ENCODE measurements at places on chromosomes 2 and 18.

GRCh38 chr2:44969936-44970335, 28.4 kb downstream of the SIX3 start:
- DNase-seq: no peak

DNA sequence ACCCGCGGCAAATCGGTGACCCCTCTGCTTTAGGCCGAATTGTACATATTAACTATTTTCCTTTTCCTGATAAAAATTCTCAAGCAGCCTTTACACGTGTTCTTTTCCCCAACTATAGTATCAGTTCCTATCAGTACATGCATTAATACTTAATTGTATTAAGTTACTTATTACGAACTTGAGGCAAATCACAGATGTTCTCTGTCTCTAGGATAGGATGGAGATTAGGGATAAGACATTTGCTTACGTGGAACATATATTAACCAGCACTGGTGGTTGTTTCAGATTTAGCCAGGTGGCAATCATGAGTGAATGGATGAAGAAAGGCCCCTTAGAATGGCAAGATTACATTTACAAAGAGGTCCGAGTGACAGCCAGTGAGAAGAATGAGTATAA, 675 bp downstream of the GEMIN6 start:
- DNase-seq: no peak

DNA sequence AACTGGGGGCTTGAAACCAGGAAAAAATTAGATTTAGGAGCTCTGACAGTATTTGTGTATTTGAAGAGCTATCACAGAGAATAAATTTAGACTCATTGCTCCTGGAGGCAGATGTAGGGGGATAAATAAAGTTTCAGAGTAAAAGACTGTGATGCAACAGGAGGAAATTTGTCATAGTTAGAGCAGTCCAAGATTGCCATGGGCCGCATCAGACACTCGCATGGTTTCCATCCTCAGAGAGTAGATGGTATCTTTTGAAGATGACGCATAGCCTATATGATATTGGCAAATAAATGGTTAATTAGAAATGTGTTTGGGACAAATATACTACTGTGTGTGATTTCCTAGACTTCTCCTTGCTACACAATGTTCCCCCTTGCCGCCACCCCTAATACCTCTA, 170.5 kb downstream of the FTCDNL1 start:
- DNase-seq: no peak

- DNase-seq: no peak
These were observed 23.2 kb downstream of the CENPO start for GRCh38 chr2:24816404-24816803.

- peak; percentile 60 for DNase-seq
These were observed 165.0 kb downstream of the ANTXR1 start for GRCh38 chr2:69177785-69178636.

DNA sequence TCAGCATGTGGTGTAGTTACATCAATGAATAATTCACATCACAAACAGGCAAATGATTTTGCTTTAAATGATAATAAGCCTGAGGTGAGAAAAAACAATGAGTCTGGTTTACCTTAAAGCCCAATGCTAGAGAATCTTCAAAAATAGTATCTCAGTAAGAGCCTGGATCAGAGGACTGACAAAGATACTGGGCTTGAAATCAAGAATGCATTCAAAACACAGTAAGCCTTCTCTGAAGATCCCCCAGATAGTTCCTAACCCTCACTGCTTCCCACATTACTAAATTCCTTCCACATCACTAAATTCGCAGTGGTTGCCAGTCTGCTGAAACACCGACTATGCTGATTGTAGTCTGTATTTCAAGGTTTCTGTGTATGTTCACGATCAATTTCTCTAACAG, 514.9 kb downstream of the SUCLG1 start:
- no peak for DNase-seq

DNA sequence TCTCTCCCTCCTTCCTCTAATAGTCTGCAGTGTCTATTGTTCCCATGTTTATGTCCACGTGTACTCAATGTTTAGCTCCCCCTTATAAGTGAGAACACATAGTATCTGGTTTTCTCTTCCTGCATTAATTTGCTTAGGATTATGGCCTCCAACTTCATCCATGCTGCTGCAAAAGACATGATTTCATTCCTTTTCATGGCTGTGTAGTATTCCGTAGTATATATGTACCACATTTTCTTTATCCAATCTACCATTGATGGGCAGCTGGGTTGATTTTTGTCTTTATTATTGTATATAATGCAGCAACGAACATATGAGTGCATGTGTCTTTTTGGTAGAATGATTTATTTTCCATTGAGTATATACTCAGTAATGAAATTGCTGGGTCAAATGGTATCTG, 13.8 kb downstream of the GKN2 start:
- DNase-seq: no peak

DNA sequence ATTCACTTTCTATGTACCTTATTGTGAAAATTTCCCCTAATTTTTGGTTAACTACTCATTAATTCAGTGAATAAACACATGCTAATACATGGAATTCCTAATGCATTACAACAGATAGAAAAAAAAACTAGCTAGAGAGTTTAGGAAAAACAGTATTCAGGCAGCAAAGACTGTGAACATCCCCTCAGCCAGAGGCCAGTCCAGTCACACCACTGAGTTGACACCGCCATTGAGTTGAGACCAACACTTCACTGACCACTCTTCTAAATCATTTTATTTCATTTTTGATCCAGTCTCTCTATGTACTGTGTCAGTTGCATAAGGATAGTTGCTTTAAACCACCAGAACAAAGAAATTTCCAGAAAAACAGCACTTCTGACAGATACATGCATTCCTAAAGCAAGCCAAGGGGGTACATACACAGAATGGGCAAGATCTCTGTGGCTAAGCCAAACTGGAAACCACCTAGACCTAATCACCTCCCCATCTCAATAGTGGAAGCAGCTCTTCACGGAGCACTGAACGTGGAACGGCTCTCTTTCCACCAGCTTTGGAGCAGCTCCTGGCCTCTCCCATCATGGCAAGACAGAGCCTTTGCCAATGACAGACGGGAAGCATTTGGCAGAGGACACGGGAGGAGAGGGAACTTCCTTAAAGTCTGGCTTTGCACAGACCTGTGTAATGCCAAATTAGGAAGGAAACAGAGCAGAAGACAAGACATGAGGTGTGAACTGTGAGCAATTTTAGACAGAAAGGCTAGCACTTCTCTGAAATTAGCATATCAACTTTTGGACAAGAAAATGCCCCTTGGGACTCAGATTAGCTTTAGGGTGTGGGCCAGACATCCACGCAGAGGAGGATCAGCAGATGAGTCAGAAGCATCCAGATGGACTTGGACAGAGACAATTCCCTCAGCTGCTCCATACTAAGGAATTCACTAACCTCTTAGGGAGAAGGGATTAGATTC, 36.4 kb downstream of the CACNB4 start:
- no peak for DNase-seq

DNA sequence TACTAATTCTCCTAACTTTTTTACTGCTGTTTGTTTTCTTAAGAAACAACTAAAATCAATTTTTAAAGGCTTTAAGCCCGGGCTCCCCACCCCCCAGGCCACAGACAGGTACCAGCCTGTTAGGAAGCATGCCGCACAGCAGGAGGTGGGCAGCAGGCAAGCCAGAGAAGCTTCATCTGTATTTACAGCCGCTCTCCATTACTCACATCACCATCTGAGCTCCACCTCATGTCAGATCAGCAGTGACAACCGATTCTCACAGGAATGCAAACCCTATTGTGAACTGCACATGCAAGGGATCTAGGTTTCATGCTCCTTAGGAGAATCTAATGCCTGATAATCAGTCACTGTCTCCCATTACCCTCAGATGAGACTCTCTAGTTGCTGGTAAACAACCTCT, 517.0 kb downstream of the NRXN1 start:
- DNase-seq: peak; percentile 75

GRCh38 chr2:25618676-25619075, 54.7 kb downstream of the DTNB start:
- no peak for DNase-seq

- no peak for DNase-seq
These were observed 998.8 kb upstream of the PIK3C3 start for GRCh38 chr18:40956213-40956612.

- no peak for DNase-seq
These were observed 53.1 kb downstream of the GREB1L start for GRCh38 chr18:21295101-21295500.

GRCh38 chr2:223464071-223464470, 138.1 kb downstream of the SCG2 start:
- no peak for DNase-seq

- peak; percentile 38 for DNase-seq
These were observed 176.6 kb downstream of the VWC2L start for GRCh38 chr2:214587442-214587841.

- DNase-seq: no peak
These were observed 84.1 kb downstream of the CELF4 start for GRCh38 chr18:37481491-37481890.

Data from glutamatergic neuron (in vitro differentiated cells).